ENCODE measurements at places on chromosomes 5 and 9. TPM values are rescaled to one million over a fixed set of nuclear protein-coding genes. Genes with fewer than 3 reads are reported as not detected.
A peak's percentile ranks its signal among the peaks of the same experiment; 100 is the strongest.

DNA sequence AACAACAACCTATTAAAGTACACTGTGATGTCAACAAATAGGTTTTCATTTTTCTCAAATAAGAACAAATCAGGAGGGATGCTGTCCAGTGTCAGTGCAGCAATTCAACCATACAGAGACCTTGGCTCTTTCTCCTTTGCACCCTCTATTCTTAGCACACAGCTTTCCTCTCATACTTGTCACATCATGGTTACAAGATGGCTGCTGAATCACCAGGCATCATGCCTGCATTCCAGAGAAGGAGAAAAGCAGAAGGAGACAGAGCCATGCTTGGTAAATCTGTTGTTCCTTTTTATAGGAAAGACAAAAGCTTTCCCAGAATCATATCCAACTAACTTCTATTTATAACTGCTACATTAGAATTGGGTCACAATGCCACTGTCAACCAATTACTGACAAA, 124.7 kb upstream of the VLDLR start:
- DNase-seq, result no peak

The CDKN2A gene
- total RNA-seq, result 20.4 TPM

DNA sequence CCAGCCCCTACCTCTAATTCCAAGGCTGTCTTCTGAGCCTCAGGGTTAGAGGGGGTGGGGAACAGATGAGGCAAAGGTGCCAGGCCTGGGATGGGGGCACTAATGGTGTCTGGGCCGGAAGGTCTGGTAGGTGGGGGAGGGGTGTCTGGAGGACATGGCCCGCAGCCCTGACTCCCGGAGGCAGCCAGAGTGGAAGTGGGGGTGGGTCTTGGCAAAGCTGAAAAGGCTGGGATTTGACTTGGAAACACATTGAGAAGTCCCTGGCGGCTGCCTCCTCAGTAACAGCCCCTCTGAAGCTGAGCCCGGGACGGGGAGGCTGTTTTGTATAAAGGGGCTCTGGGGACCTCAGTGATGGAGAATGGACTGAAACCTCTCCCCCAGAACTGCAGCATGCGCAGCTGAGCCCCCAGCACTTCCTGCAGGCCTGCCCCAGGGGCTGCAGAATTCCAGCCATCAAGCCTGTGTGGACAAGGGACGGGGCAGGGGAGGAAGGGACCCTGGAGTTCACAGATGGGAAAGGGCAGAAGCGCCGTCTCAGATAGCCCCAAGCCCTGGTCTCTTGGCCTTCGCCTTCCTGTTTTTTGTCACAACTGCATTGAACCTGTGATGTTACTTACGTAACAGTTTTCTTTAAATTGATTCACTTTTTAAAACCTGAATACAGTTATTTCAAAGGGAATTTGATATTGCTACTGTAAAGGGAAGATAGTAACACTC, 49.3 kb upstream of the SYNPO start:
- no peak for DNase-seq

DNA sequence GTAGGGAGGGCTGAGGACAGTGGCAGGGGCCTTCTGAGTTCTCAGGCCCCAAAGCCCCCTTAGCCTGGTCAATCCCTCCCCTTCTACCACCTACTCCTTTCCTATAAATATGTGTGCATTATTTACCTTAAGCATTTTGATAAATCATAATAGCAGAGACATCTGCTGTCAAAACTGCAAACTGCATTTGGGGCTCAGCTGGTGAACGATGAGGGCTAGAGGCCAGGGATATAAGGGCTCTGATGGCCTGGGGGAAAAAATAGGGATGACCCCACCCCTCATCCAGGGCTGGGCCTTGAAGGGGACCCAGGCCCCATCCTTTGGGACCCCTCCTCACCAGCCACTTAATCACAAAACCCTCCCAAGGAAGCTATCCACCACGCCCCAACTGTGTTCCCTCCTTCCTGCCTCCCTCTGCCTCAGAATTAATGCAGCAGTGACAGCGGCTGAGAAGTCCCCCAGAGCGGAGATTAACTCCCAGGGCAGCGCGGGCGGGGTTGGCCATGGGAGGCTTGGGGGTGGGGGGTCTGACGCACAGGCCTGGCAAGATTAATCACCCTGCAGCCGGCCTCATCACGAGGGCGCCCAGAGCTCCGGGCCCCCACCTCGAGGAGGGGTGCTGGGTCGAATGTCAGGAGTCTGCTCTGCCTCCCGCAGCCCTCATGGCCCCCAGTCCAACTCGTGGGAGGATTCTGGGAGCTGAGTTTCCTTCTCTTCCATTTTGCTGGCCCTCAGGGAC, 42.1 kb downstream of the CXXC5 start:
- no peak for DNase-seq

The PLAA gene
- total RNA-seq, result 28.3 TPM

GRCh38 chr5:33346534-33346933, 94.2 kb upstream of the TARS1 start:
- DNase-seq, result no peak

DNA sequence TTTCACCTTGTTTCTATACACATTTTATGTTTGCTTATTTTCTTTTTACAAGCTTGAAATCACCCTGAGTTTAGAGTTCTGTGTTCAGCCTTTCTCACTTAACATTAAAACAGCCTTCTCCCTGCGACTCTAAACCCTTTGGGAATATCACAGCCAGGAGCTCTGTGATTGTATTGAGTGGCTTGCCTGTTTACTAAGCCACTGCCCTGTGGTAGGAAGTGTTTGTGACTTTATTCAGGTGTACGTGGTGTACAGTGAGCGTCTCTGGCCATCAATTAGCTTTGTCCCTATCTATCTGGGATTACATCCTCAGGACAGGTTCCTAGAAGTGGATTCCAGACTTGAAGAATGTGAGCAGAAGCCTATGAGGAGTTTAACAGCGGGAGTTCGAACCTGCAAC, 11.0 kb upstream of the NEURL1B start:
- no peak for DNase-seq

DNA sequence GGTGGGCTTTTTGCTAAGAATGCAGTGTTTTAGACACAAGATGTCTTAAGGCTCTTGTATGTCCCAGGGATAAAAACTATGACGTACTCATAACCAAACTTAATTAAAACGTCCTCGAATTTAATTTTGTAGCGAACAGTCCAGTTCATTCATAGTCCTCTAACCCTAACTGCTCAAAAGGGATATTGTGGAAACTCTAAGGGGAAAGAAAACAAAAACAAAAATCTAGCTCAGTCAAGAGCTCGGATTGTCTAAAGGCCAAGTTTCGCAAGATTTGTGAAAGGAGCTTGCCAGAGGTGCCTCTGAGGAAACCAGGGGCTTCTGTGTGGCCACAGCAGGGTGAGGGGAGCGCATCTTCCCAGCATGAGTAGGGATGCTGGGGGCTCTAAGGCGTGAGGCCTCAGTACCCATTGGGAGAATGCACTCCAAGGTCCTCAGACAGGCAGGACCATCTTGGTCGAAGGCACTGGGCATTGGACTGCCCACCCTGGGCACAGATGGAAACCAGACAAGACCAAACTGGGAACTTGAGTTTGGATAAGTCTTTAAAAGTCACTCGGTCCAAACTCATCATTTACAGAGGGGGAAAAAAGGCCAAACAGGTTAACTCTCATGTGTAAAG, 71.8 kb downstream of the PRRT1B start:
- DNase-seq, result no peak

- DNase-seq, result no peak
Observed at GRCh38 chr5:77167695-77168121, 42.8 kb upstream of the PDE8B start.

The ARSI gene
- total RNA-seq, result not detected

DNA sequence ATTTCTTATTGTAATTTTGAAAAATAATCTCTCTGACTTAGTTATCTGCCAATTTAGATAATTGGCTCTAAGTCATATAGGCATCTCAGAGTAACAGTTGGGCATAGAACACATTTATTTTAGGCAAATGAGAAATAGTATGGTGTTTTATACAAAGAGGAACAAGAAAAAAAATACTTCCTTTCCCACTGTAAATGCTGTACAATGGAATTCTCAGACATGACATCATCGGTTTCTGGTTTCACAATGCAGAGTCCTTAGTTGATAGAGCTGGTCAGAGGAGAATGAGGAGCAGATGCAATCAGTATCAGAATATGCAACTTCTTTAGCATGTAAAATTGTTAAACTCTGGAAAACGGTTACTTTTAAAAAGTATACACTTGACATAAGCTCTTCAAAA, 49.4 kb downstream of the PLK2 start:
- no peak for DNase-seq

DNA sequence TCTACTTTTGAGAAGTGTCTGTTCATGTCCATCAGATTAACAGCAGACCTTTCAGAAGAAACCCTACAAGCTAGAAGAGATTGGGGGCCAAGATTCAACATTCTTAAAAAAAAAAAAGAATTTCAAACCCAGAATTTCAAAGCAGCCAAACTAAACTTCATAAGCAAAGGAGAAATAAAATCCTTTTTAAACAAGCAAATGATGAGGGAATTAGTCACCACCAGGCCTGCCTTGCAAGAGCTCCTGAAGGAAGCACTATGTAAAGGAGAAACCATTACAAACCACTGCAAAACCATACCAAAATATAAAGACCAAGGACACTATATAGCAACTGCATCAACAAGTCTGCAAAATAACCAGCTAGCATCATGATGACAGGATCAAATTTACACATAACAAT, 124.6 kb upstream of the PDE4D start:
- DNase-seq, result no peak

The TMEM174 gene
- not detected for total RNA-seq

- no peak for DNase-seq
Observed at GRCh38 chr9:3401221-3401954, 124.4 kb downstream of the RFX3 start.

DNA sequence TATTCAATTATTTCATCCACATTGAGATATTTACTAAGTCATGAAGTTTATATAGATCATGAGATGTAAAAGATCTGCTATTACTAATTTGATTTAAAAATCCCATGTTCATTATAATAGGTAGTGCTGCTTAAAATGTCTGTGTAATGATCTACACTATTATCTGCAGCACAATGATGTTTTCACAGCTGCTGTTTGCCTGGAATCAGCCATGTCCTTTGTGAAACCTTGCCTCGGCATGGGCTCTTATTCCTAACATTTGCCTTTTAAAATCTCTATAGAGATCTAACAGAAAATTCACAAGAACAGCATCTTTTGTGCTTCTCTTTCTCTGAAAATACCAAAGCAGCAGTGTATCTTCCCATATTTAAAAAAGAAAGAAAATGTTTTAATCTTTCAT, 444.6 kb downstream of the PTPRD start:
- no peak for DNase-seq

The SELENOP gene
- total RNA-seq, result 0.83 TPM

DNA sequence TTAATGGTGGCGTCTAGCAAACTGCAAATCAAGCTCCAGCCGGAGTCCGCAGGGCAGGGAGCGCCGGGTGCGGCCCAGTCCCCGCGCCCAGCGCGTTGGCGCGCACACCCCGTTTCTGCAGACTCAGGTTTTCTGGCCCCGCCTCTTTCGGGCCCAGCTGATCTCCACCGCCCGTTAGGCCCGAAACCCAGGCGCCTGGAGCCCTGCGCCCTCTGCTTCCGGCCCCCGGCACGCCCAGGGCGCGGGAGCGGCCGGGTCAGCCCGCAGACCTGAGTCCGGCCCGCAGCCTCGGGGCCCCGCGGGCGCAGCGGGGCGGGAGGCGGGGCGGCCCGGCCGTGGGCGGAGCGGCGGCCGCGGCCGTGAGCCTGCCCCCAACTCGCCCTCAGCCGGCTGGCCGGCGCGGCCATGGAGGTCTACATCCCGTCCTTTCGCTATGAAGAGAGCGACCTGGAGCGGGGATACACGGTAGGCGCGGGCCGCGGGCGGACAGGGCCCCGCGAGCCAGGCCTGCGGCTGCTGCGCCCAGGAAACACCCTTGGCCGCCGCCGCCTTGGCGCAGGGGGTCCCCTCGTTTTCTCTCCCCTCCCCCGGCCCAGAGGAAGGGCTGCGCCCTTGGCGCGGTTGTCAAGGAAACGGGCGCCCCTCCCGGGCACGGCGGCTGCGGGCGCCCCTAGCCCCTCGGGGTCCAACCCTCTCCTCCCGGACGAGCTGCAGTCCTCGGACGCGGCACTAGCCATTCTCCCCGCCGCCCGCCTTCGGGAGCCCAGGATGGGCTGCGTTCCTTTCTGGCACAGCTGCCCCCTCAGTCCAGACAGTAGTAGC, at the start of gene SNX24:
TSS of gene SNX24 (plus strand) at position 385 of the 822 bp plus-strand sequence. CDS start at position 406, 21 bp downstream.
- peak; percentile 77 for DNase-seq

The SLC28A3 gene
- 0.06 TPM for total RNA-seq

The PRUNE2 gene
- total RNA-seq, result not detected

- DNase-seq, result no peak
Observed at GRCh38 chr5:158725297-158725851, 374.3 kb downstream of the EBF1 start.

DNA sequence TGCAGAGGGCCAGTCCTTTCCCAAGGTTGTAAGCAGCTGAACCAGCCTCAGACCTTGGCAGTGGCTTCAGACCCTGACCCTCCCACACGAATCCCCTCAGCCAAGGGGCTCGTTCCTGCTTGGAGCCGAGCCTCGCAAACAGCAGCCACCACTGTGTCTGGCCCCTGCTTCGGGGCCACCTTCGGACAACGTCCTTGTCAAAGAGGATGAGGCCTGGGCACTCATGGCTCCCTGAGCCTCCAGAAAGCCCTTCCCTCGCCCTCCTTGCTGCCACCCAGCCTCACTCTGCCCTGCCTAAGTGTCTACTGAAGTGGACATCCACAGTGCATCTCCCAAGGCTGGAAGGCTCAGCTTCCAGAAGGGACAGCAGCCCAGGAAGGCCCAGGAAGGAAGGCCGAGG, 161.7 kb downstream of the OLFM1 start:
- no peak for DNase-seq

The LMBRD2 gene
- 13.8 TPM for total RNA-seq

The SUSD3 gene
- total RNA-seq, result 68.0 TPM

GRCh38 chr5:95672641-95673040, 10.2 kb downstream of the SPATA9 start:
- DNase-seq, result no peak

DNA sequence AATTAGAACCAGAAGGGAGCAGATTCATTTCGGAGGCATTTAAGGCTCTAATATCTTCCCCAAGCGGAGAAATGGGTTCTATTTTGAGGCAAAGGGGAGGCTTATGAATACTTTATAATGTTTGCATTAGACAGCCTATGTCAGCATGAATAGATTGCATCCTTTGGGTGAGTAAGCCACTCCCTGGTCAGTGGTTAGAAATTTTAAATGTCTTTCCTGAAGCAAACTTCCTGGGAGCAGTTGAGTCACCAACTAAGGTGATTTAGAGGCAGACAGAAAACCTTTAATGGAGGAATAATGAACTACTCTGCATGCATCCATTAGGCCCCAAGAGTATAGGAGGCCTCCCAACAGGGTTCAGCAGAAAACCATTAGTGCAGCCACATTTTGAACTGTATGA, 204.9 kb downstream of the ELAVL2 start:
- no peak for DNase-seq

DNA sequence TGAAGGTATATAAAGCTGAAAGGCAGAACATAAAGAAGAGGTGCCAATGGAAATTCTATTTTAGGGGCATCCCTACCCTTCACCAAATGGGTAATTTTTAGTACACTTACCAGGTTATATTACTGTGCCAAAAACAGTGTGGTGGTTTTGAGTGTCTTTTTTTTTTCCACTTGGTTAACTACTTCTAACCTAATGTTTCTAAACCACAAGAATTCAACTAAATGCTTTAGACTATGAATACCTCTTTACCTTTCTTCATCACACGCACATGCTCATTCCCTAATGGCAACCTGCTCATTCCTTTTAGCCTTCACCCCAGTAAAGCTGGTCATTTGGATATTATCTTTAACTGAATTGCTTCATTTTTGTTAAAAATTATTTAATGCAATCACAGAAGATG, 215.6 kb downstream of the PIK3R1 start:
- no peak for DNase-seq

The CAMK2A gene
- not detected for total RNA-seq

The PCDHA6 gene
- total RNA-seq, result not detected
